Left ventricle myocardium superior (tissue), 1 donor: ENCODE measurements at places on chromosomes 13 and 19. TPM values are rescaled to one million over a fixed set of nuclear protein-coding genes. Genes with fewer than 3 reads are reported as not detected.
A peak's percentile ranks its signal among the peaks of the same experiment; 100 is the strongest.

DNA sequence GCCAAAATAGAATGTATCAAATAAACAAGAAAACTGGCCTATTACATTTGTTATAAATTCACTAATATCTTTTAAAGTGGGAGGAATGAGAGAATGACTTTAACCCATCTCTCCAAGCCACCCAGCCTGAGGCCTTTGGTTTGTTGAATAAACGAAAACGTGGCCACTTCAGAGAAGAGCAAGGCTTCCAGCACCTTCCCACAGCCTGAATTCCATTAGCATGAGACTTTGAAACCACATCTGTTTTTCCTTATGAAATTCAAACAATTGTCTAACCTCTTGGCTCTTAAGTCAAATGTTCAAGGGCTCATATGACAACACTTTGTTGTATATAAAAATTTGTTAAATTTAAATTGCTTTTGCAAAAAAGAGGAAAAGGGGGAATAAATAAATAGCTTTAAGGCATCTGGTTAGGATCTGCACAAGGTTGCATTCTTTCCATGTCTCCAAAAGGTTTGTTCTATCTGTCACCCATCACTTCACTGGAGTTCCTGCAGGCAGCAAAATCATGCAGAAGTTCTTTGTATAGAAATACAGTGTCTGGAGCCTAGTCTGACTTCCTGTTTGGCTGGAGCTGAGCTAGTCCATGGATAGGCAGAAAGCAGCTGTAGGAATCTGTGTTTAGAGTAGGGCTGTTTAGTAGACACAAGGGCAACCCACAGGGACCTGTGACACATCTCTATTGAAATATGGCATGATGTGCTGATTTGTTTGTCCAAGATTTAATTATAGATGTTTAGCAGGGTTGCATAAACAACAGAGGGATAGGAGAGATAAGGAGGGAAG lies 502.3 kb downstream of the KCTD12 start:
- no peak for DNase-seq

- DNase-seq, result no peak
These were observed 199.8 kb downstream of the COG6 start for GRCh38 chr13:39855236-39855635.

The CRB3 gene
- total RNA-seq, result not detected

DNA sequence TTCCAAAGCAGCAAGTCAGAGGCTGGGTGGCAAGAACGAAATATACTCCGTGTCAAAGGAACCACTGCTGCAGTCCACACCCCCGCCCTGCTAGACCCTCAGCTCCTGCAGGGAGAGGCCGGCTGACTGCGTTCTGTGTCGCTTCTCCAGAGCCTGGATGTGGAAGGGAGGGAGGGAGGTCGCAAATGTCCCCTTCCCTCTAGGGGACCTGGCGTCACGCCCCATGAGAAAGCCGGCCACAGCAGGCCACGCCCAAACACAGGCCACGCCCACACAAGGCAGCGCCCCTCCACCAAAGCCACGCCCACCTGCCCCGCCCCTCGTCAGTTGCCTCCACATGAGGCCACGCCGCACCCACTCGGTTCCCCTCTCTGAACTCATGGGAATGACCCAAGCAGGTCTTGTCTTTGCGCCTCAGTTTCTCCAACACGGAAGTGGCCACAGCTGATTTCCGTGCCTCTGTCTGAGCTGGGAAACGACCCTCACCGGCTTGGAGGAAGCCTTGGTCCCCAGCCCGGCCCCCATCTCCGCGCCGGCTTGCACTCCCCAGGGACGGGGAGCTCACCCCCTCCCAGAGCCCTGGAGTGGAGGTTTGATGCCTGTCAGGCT lies 38.4 kb upstream of the TCF3 start:
- DNase-seq, result peak; percentile 63

The RNF113B gene
- not detected for total RNA-seq
